Astrocyte of the hippocampus (primary cell): ENCODE measurements at places on chromosomes 6 and 20.

- peak; percentile 9 for DNase-seq
These were observed 8.6 kb downstream of the TAAR1 start for GRCh38 chr6:132650429-132650828.

DNA sequence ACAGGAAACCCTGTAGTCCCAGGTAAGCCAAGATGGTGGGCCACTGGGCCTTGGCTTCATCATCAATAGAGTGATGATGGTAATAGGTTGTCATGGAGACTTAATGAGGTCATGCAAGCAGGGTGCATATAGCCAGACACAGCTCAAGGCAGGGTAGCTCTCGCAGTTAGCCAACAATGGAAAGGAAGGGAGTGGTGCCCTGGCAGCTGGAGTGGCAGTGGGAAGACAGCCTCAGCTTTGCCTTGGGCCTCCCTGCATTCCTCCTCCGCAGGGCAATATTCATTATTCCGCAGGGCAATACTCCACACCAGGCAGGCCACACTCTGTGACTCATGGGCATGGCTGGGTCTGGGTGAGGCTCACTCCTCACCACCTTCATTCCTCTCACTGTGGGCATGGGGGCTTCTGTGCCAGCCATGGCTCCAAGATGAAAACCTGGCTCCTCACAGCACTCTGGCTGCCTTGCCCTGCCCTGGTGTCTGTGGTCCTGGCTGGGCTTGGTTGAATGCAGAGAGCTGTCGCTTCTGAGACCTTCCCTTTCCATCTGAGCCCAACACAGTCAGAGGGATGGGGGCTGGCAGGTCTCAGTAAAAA lies 163.1 kb upstream of the PMEPA1 start:
- no peak for DNase-seq

DNA sequence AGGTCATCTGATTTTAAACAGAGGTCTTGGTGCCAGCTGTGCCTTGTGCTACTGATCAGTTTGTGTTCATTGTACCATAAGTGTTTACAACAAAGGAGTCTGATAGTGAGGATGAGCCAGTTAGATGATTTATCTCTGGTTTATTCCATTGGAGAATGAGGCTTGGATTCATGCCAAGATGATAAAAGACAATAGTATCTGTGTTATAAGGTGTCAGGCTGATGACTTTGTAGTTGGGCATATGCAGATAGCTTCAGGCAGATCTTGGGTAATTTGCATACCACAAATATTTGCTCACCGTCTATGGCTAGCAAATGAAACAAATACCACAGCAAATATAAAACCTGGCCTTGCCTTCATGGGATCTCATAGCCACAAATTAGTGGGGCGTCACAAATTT lies 43.3 kb upstream of the PHACTR2 start:
- DNase-seq, result peak; percentile 47

GRCh38 chr20:37990571-37991151 lies 42.6 kb downstream of the TTI1 start:
- DNase-seq, result peak; percentile 80

GRCh38 chr6:12952318-12952717 lies 235.8 kb downstream of the PHACTR1 start:
- no peak for DNase-seq

- DNase-seq, result no peak
These were observed 30.5 kb downstream of the CDKAL1 start for GRCh38 chr6:20564777-20565176.

GRCh38 chr6:115838216-115838615 lies 222.5 kb downstream of the FRK start:
- no peak for DNase-seq

DNA sequence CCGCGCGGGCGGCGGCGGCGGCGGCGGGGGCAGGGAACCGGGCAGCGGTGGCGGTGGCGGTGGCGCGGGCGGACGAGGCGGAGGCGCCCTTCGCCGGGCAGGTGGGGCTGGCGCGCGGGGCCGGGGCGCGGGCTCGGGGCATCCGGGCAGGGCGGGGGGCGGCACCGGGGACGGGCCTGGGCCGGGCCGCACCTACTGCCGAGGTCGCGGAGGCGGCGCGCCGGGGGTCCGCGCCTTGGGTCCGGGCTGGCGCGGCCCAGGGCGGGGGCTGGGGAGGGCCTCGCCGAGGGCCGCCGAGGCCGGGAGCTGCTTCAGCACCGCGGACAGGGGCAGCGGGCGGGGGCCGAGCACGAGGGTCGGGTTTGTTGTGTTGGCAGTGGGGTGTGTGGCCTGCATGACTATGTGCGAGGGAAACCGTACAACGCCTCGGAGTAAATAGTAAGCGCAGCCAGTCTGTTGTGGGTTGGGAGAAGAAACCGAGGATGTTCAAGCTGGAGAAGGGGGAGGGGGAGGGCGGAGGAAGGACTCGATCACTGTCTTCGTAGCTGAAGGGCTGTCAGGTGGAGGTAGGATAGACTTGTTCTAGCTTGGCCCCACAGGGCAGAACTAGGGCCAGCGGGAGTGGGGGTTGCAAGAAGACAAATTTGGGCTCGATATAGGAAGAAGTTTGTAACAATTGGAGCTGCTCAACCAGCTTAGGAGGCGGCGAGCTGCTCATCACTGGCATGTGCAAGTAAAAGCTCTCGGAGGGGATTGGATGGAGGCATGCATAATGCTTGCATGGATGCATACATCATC lies 593 bp downstream of the MMP24 start:
- peak; percentile 86 for DNase-seq

GRCh38 chr20:4247898-4248858 lies 232.8 kb upstream of the RNF24 start:
- DNase-seq, result no peak

DNA sequence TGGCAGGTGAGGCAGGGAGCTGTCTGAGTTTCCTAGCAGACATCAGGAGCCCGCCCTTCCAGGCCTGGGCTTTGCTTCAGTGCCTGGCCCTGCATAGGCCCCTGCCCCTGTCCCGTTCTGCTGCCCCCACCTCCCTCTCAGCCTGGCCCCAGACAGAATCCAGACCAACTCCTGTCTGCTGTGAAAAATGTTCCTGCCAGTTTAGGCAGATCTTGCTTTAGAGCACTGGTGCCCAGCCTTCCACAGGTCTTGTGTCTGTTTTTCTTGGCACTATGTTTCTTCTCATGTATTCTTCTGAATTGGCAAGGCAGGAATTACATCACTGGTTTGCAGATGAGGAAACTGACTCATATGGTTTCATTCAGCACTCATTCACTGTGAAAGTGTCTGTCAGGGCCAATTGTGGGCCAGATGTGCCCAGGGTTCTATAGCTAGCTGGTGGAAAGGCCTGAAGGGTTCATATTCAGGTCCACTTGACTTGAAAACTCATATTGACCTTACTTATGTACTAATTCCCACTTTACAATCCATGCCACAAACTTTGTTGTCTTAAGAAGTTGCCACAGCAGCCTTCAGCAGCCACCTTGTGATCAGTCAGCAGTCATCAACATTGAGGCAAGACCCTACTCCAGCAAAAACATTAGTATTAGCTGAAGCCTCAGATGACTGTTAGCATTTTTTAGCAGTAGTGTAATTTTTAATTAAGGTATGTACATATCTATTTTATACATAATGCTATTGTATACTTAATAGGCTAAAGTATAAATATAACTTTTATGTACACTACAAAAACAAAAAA lies 40.5 kb downstream of the HLA-F start:
- peak; percentile 64 for DNase-seq

- peak; percentile 28 for DNase-seq
These were observed 140.1 kb downstream of the QKI start for GRCh38 chr6:163554663-163555062.

- DNase-seq, result peak; percentile 34
These were observed 85.1 kb downstream of the MDN1 start for GRCh38 chr6:89734526-89734925.
